Right atrium auricular region (tissue), 2 donors: ENCODE measurements at places on chromosomes 12 and 14.

GRCh38 chr12:16389594-16389993 is 42.1 kb downstream of the MGST1 start:
- H3K27me3 ChIP-seq: no peaks in the 10 kb centered on the region
- H3K27ac ChIP-seq: no peak overlapping the region
- H3K4me3 ChIP-seq: no peak overlapping the region
- DNase-seq: no peak
- H3K4me1 ChIP-seq: no peaks in the 10 kb centered on the region
- H3K36me3 ChIP-seq: no peaks in the 10 kb centered on the region

GRCh38 chr12:122403115-122403770 is 19.2 kb downstream of the CLIP1 start:
- no peak for DNase-seq
- peaks cover 37% of the 10 kb centered on the region for H3K4me1 ChIP-seq
- H3K4me3 ChIP-seq: no peak overlapping the region
- no peaks in the 10 kb centered on the region for H3K36me3 ChIP-seq

DNA sequence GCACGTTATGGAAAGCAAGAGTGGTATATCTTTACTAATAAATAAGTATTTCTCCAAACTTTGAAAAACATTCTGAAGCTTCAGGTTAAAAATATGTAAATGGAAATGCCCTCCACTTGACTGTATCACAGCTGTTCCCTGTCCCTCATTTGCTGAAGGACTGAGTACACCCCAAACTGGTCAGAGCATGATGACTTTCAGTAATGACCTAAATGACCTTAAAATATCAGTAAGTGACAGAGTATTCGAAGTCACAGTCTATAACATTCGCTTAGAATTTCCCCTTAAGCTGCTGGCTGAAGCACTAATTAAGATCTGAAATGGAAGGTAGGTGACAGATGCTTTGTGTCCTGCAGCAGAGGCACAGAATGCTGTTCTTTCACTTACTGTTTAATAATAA is 191.5 kb downstream of the RGS6 start:
- no peak overlapping the region for H3K4me3 ChIP-seq
- no peak for DNase-seq
- H3K36me3 ChIP-seq: no peaks in the 10 kb centered on the region
- no peaks in the 10 kb centered on the region for H3K4me1 ChIP-seq
- no peaks in the 10 kb centered on the region for H3K27me3 ChIP-seq

GRCh38 chr14:61454545-61454944 is 133.2 kb downstream of the PRKCH start:
- no peaks in the 10 kb centered on the region for H3K27me3 ChIP-seq
- H3K36me3 ChIP-seq: no peaks in the 10 kb centered on the region
- no peaks in the 10 kb centered on the region for H3K4me1 ChIP-seq
- no peak overlapping the region for H3K4me3 ChIP-seq
- H3K27ac ChIP-seq: no peak overlapping the region

- H3K27ac ChIP-seq: no peak overlapping the region
- DNase-seq: no peak
Observed at GRCh38 chr12:84619053-84619571, 293.5 kb downstream of the SLC6A15 start.

- no peak for DNase-seq
- H3K4me3 ChIP-seq: no peak overlapping the region
- no peaks in the 10 kb centered on the region for H3K27me3 ChIP-seq
- H3K36me3 ChIP-seq: peaks cover 44% of the 10 kb centered on the region
- no peaks in the 10 kb centered on the region for H3K4me1 ChIP-seq
- no peak overlapping the region for H3K27ac ChIP-seq
Observed at GRCh38 chr12:75505706-75506312, 5.6 kb downstream of the KRR1 start.

GRCh38 chr12:64099397-64099796 is 122.7 kb downstream of the KICS2 start:
- H3K4me1 ChIP-seq: no peaks in the 10 kb centered on the region
- no peaks in the 10 kb centered on the region for H3K27me3 ChIP-seq
- H3K4me3 ChIP-seq: no peak overlapping the region
- H3K27ac ChIP-seq: no peak overlapping the region

GRCh38 chr14:96934638-96935330 is 137.6 kb downstream of the VRK1 start:
- no peaks in the 10 kb centered on the region for H3K27me3 ChIP-seq
- H3K4me1 ChIP-seq: no peaks in the 10 kb centered on the region
- no peak for DNase-seq
- H3K4me3 ChIP-seq: no peak overlapping the region

- H3K27ac ChIP-seq: peak overlapping the region; percentile 69
- H3K4me3 ChIP-seq: no peak overlapping the region
- DNase-seq: no peak
Observed at GRCh38 chr14:95480887-95481226, 35.6 kb downstream of the SYNE3 start.

DNA sequence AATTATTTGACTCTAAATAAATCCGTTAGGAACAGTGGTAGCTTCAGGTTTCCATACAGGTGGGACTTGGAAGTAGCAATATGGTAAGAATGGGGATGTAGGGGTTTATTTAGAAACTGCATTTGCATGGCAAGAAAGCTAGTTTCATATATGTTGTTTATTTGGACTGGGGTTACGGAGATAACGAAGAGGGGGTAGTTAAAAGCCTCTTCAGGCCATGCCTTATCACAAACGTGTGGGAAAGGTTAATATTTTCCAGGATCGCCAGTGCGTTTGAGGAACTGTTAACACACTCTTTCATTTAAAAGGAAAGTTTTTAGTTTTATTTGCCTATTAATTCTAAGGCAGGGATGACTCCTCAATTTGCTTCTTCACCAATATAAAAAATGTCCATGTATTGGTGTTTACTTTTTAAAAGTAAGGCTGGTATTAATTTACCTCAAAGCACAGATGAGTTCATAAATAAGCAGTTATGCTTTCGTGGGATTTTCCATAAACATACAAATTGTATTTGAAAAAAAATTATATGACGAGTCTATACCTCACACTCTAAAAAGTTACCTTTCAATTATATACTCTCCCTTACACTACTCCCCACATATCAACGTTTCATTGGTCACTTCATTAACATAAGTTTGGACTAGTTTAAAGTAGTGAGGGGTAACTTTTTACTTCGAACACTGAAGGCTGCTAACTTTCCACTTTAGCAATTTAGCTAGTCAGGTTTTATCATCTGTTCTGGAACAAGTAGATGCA is 814 bp downstream of the RAB2B start:
- H3K36me3 ChIP-seq: peaks cover 11% of the 10 kb centered on the region

GRCh38 chr12:128693771-128694170 is 130.0 kb downstream of the SLC15A4 start:
- DNase-seq: no peak
- H3K4me3 ChIP-seq: no peak overlapping the region
- no peak overlapping the region for H3K27ac ChIP-seq
- no peaks in the 10 kb centered on the region for H3K36me3 ChIP-seq
- H3K27me3 ChIP-seq: no peaks in the 10 kb centered on the region
- no peaks in the 10 kb centered on the region for H3K4me1 ChIP-seq

GRCh38 chr14:37900561-37900960 is 305.1 kb downstream of the TTC6 start:
- no peaks in the 10 kb centered on the region for H3K36me3 ChIP-seq
- no peak for DNase-seq
- no peak overlapping the region for H3K4me3 ChIP-seq
- no peaks in the 10 kb centered on the region for H3K27me3 ChIP-seq

DNA sequence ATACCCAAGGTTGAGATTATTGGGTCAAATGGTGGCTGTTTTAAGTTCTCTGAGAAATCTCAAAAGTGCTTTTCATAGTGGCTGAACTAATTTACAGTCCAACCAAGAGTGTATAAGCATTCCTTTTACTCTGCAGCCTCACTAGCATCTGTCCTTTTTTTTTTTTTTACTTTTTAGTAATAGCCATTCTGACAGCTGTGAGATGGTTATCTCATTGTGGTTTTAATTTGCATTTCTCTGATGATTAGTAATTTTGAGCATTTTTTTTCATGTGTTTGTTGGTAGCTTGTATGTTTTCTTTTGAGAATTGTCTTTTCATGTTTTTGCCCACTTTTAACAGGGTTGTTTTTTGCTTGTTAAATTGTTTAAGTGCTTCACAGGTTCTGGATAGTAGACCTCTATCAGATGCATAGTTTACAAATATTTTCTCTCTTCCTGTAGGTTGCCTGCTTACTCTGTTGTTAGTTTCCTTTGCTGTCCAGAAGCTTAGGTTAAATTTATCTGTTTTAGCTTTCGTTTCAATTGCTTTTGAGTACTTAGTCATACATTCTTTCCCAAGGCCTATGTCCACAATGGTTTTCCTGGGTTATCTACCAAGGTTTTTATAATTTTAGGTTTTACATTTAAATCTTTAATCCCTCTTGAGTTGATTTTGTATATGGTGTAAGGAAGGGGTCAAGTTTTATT is 881.3 kb upstream of the SEL1L start:
- H3K36me3 ChIP-seq: no peaks in the 10 kb centered on the region
- no peak overlapping the region for H3K4me3 ChIP-seq
- no peaks in the 10 kb centered on the region for H3K4me1 ChIP-seq
- no peak overlapping the region for H3K27ac ChIP-seq

GRCh38 chr12:120903412-120904196 is 554 bp downstream of the SPPL3 start:
- peak overlapping the region; percentile 88 for H3K27ac ChIP-seq
- no peaks in the 10 kb centered on the region for H3K36me3 ChIP-seq
- peak; percentile 64 for DNase-seq
- peak overlapping the region; percentile 80 for H3K4me3 ChIP-seq

DNA sequence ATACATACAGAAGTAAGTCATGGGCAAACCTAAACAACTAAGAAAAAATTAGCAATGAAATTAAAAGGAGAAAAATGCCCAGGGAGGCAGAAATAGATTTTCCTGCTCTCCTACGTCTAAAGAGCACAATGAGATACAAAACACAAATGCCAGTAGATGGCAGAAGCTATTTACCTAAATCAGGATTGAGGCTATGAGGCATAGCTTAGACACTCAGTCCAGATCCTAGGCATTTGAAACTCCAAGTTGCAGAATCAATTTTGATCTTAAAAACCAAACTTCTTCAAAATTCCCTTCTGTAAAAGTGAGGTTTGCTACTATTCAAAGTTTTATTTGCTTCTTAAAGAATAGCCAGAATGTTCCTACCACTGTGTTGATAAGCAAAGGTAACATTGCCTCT is 368.6 kb downstream of the DAD1 start:
- H3K27me3 ChIP-seq: no peaks in the 10 kb centered on the region
- no peaks in the 10 kb centered on the region for H3K4me1 ChIP-seq
- no peak overlapping the region for H3K4me3 ChIP-seq
- no peak overlapping the region for H3K27ac ChIP-seq
- no peak for DNase-seq
- H3K36me3 ChIP-seq: no peaks in the 10 kb centered on the region
